ENCODE measurements at places on chromosomes 11 and 22.

DNA sequence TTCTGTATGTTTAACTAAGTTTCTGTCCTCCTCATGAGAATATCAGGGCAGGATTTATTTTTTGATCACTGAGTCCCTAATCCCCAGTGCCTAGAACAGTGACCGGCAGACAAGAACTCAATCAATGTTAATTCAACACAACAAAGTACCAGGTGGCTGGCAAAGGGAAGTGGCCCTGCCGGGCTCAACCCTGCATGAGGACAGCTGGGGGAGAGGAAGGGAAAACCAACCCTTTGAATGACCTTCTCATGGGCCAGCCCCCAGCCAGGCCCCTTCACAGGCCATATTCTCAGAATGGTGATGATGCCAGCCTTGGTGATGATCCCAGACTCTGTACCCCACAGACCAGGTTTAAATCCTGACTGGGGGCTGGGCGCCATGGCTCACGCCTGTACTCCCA lies 1.4 kb upstream of the MFNG start:
- no peak for DNase-seq

- no peak for DNase-seq
Measured at GRCh38 chr11:128862908-128863660, 4.0 kb downstream of the KCNJ1 start.

DNA sequence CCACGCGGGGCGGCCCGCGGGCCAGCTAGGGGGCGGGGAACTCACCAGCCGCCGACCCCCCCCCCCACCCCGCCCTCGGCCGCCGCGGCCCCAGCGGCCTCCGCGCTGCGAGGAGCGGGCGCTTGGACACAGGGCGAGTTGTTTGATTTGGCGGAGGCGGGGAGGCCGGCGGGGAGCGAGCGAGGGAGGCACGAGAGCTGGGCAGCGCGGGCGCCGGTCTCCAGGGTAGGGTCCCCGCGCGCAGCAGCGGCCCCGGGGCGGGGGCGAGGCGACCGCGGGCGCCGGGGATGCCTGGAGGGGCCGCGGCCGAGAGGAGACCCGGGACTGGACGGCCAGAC lies 64.4 kb downstream of the NAV2 start:
- no peak for DNase-seq

- no peak for DNase-seq
Measured at GRCh38 chr11:93484716-93485115, 58.5 kb downstream of the SMCO4 start.

GRCh38 chr11:87878373-87878825 lies 296.8 kb downstream of the RAB38 start:
- DNase-seq: no peak

DNA sequence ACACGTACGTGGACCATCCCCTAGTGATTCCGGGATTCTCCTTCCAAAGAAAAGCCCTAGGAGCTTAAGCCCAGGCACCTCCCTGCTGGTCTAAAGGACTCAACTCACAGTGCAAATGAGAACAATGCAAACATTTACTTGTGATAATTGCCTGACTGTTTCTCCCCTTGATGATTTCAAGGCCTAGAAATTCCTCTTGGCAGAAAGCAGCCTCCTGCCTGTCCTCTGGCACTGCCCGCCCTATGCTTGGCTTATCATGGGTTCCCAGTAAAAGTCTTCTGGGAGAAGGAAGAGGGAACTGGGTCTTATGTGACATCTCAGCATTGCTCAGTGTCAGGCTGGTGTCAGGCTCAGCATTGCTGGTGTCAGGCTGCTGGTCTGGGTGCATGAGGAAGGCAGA lies 351.8 kb downstream of the SHANK2 start:
- DNase-seq: no peak

GRCh38 chr22:48594016-48594756 lies 1233.5 kb downstream of the BRD1 start:
- DNase-seq: no peak

DNA sequence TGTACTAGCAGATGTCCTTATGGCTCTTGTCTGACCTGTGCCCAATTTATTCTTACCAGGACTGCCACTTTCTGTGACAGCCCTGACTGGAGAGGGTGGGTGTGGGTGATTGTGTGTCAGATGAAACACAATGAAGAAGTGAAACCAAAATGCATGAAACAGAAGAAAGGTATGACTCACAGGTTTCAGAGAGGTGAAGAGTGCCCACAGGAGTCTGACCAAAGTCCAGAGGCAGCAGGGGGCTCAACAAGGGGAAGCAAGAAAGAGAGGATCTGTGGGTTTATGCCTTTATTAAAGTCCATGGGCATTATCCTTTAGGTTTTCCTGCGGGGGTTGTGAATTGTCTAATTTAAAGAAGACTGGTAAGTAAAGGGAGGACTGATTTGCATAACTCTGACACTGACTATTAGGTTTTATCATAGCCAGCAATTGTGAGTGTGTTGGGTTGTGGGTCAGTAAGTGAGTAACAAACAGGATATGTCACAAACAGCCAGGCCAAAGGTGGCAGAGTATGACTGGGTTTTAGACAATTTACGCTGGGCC lies 3.9 kb upstream of the OR4C6 start:
- DNase-seq: no peak

DNA sequence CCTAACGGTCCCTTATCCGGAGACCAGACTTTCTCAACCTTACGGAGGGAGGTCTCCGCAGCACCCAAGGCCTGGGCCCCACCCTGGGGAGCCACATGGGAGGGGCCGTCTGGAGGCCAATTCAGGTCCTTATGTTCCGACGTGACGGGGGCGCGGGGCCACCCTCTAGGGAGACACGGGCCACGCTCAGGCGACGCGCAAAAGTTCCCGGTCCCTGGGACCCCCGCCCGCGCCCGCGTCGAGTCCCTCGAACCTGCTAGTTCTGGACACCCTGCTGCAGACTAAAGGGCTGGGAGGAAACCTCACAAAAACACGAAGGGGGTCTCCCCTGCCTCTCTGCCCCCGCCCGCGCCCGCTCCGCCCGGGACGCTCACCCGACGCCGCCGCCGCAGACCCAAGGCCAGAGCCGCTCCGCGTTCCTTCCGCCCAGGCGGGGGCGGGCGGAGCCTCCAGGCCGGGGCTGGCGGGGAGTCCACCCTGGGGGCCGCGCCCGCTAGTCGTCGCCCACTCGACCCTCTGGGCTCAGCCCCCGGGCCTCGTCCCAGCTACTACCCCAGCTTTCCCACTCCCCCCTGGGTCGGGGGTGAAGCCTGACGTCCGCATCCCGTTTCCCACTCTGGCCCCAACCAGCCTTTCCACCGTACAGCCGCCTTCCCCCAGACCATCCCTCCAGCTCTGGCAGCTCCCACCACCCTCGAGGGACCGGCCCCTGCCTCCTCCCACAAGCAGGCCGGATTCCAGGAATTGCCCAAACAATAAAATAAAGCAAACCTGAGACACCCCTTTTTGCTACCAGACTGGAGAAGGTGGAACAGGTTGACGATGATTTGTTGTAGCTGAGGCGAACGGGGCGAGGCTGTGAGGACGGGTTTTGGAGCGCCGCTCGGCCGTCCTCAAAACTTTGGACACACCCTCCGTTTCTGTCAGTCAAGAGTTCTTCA lies 2.7 kb downstream of the RNH1 start:
- DNase-seq: no peak

GRCh38 chr11:85787809-85788760 lies 22.9 kb downstream of the SYTL2 start:
- DNase-seq: no peak

GRCh38 chr22:35219012-35219411 lies 38.3 kb upstream of the HMGXB4 start:
- no peak for DNase-seq
